Renal cortex interstitium (tissue), 15 donors: ENCODE measurements at places on chromosomes 16 and 17.

- no peak for DNase-seq
Observed at GRCh38 chr16:52584354-52585320, 37.7 kb upstream of the TOX3 start.

- no peak for DNase-seq
Observed at GRCh38 chr16:86300746-86301481, 209.4 kb upstream of the FOXF1 start.

GRCh38 chr17:15981208-15981607 lies 18.3 kb downstream of the ZSWIM7 start:
- no peak for DNase-seq

DNA sequence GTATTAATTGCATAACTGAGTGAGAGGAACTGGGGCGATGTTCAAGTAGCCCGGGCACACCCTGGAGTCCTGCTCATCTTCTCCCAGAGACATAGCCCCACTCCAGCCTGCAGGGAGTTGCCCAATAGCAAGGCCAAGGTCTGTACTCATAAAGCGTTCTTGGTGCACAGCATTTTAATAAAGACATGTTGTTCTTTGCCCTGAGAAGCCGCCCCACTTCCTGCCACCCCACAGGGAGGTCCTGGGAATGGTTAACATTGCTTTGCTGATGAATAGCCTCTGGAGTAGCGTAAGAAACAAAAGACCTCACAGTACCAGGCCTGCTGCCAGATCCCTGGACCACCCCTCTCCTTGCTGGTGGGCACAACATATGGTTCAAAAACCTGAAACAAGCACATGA lies 21.6 kb upstream of the CDH1 start:
- no peak for DNase-seq

DNA sequence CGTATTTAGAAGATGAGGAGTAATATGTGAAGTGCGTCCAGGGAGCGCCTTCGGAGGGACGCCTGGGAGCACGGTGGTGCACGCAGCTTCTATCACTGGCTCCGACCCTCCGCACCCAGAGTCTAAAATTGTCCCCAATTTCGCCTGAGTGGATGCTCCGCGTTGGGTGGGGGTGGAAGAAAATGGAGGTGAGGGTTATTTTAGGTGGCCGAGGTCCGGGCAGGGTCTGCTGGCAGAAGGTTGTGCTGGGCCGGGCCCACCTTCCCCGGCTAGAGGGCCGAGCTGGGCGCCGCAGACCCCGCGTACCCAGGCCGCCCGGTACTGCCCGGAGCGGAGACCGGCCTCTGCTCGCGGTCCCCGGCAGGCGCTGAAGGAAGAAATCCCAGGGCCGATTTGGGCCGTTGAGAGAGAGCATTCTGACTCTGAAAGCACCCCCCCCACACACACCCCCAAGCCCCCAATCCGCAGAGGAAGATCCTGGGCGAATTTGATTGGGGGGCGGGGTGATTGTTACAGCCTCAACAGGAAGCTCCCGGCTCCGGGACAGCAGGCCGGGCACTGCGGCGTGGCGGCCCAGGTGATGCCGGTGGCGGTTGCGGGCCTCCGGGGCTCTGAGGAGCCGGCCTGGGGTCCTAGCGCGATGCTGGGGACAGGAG lies 3.0 kb downstream of the BAHCC1 start:
- no peak for DNase-seq

DNA sequence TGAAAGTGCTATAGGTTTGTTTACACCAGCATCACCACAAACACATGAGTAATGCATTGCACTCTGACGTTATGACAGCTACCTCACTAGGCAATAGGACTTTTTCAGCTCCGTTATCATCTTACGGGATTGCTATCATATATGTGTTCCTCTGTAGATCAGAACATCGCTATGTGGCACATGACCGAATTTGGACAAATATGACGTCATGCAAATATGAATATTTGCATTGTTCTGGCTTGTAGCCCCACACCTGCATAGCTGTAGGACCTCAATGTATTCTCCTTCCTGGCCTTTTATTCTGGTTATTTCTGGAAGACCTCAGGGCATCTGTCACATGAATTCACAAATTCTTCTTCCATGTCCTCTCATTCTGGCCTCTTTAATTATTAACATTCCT lies 393.2 kb downstream of the CDH13 start:
- no peak for DNase-seq

DNA sequence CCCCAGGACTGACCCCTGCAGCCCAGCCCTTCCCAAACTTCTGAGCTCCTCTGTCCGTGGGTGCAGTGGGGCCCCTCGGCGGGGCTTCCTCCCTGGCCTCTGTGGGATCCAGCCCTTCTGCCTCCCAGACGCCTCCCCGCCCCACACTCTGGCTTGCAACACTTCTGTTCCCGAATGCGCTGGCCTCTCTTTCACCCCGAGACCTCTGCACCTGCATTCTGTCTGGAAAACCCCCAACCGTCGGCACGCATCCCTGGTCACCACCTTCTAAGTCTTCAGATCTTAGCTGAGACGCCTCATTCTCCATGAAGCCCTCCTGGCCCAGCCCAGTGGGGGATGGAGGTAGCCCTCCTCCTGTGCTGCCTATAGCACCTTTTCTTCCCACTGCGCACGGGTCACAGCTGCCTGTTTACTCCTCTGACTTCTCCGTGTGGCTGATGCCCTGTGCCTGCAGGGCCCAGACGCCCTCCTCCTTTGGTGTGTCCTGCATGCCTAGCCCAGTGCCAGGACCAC lies 26.4 kb downstream of the TMEM235 start:
- no peak for DNase-seq

DNA sequence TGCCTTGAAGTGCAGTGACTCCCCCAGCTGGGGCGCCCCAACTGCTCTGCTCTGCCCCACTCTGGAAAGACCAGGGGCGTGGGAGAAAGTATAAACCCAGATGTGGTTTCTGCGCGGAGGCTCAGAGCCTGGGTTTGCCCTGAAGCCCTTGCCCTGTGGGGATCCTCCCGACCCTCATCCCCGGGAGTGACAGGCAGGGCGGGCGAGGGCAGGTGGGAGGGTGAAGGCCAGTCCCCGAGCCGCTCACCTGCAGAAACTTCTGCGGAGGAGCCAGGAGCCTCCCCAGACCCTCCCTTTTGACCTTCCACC lies 3.8 kb downstream of the TPSD1 start:
- no peak for DNase-seq

- no peak for DNase-seq
Observed at GRCh38 chr16:30340621-30341020, 14.5 kb downstream of the CD2BP2 start.

DNA sequence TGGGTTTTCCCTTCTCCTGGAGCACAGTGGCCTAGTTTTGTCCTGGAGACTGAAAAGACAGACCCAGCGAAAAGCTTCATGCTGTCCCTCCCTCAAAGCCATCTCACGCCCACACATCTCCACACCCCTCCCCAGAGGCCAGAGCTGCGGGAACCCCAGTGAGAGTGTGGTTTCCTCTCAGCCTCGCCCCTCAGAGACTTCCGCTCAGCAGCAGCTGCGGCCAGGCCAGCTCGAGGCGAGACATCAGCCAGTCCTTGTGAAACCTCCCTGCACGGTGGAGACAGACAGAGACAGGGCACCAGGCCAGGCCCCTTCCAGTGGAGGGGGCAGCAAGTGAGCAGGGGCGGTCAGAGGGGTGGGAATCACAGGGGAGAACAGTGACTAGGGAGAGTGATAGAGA lies 77.0 kb upstream of the TNRC6C start:
- DNase-seq = peak; percentile 56

- no peak for DNase-seq
Observed at GRCh38 chr16:3645108-3645503, 9.4 kb upstream of the DNASE1 start.

DNA sequence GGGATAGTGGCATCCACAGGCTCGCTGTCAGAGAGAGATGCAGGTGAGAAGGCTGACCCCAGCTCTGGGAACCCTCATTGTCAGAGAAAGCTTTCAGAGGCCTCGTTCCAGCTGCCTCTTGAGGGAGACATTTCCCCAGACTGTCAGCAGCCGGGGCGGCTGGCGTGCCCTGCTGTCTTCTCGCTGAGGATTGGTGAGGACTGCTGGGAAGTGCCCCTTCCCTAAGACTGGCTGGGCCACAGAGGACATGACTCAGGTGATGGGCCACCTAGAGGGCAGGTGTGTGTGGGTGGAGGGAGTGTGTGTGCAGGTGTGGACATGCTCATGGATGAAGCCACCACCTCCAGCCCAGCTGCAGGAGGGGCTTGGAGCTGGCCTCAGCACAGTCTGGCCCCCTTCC lies 25.3 kb downstream of the SPACA3 start:
- DNase-seq = no peak

DNA sequence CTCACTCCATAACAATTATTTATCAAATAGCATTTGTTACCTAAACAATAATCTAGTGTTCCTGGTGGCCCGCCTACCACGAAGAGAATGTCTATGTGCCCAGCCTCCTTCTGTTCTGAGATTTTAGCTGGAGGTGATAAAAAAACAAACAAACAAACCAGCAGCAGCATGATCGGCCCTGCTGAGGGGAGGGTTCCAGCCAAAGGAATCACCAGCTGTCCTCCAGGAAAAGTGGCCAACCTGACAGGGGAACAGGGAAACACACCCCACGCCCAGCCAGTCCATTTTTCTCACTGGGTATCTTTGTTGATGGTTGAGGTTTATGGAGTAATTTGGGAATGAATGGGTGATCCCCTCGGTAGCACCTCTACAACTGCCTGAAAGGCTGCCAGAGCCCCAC lies 203.0 kb upstream of the DYNLRB2 start:
- no peak for DNase-seq

- DNase-seq = no peak
Observed at GRCh38 chr17:37833237-37833859, 88.5 kb upstream of the HNF1B start.

DNA sequence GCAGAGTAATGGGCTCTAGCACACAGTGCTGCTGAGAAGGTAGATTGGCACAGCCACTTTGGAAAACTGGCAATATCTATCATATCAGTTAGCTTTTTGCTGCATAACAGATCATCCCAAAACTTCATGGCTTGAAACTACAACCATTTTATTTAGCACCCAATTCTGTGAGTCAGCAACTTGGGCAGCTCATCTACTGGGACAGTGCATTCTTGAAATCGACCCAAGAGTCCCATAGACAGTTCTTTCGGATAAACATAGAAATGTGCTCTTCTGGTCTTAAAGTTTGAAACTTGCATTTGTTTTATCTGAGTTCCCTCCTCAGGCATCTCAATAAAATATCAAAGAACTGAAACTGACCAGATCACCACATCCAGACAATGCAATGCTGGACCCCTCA lies 76.7 kb downstream of the CEP112 start:
- no peak for DNase-seq

DNA sequence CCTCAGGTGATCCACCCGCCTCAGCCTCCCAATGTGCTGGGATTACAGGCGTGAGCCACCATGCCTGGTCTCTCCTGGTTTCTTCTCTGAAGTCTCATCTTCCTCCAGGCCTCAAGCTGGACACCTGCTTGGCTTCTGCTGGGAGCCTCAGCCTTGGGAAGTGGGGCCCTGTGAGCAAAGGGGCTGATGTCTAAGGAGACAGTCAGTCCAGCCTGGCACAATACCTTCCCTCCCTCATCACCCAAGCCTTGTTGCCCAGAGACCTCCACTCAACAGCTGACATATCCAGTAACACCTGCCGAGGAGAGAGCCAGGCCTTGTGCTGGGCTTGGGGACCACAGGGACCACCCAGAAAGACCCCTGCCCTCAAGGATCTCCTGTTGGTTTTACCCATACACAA lies 251.6 kb downstream of the GSG1L start:
- DNase-seq = no peak

DNA sequence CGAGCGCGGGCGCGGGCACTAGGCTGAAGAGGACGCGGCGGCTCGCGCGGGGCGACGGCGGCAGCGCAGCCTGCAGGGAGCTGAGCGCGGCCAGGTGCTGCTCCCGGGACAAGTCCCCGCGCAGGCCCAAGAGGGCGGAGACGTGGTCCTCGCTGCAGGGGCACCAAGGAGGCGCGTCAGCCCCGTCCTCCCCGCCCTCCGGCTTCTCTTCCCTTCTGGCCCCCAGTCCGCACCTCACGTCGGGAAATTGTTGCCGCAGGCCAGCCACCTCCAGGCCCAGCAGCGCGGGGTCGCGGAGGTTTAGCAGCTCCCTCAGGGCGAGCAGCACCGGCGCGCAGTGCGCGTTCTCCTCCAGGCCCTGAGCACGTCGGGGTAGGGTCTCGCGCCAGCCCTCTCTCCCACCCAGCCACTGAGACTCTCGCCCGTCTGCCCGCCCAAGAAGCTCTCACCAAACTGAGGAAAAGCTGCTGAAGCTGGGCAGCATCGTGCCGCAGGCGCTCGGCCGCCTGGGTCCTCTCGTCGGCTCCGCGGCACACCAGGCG lies 761 bp upstream of the MATCAP1 start:
- no peak for DNase-seq

DNA sequence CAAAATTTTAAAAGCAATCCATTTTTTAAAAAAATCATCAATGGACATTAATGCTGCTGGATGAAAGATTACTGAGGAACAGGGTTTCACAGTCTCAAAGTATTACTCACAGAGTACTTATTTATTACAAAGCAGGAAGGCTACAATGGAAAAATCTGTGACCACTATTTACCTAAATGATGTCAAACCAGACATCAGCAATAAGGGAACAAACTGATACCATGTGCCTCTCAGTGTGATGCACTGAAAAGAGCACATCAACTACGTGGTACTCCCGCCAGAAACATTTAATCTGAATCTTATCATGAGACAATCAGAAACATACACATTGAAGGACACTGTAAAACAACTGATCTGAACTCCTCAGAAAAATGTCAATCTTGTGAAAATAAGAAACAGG lies 124.2 kb downstream of the PARN start:
- DNase-seq = no peak

DNA sequence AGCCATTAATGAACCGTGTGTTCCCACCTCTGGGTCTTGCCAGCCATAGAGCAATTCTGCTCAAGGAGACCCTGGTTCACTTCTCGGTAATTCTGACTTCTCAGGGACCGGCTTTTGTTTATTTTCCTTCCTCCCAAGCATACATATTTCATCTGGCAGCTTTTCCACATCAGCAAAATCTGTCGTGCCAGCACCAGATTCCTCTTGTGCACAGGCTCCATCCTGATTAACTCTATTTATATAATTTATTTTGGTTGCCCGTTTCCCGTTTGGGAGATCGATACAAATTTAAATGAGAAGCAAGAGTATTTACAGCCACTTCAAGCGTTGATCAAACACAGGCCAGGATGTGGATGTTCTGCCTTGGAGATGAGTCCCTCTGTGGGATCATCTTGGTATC lies 161.9 kb upstream of the XYLT1 start:
- no peak for DNase-seq

GRCh38 chr17:79325709-79326430 lies 251.2 kb downstream of the ENGASE start:
- peak; percentile 69 for DNase-seq
